Thoracic aorta (tissue), 2 donors: ENCODE measurements at places on chromosomes 4 and X. TPM values are rescaled to one million over a fixed set of nuclear protein-coding genes. Genes with fewer than 3 reads are reported as not detected.
A peak's percentile ranks its signal among the peaks of the same experiment; 100 is the strongest.

- no peaks in the 10 kb centered on the region for H3K27me3 ChIP-seq
- H3K4me3 ChIP-seq: no peak overlapping the region
- no peaks in the 10 kb centered on the region for H3K4me1 ChIP-seq
Measured at GRCh38 chrX:129772796-129773431, 6.8 kb upstream of the SASH3 start.

Gene CDS1
- total RNA-seq: 0.63 TPM

DNA sequence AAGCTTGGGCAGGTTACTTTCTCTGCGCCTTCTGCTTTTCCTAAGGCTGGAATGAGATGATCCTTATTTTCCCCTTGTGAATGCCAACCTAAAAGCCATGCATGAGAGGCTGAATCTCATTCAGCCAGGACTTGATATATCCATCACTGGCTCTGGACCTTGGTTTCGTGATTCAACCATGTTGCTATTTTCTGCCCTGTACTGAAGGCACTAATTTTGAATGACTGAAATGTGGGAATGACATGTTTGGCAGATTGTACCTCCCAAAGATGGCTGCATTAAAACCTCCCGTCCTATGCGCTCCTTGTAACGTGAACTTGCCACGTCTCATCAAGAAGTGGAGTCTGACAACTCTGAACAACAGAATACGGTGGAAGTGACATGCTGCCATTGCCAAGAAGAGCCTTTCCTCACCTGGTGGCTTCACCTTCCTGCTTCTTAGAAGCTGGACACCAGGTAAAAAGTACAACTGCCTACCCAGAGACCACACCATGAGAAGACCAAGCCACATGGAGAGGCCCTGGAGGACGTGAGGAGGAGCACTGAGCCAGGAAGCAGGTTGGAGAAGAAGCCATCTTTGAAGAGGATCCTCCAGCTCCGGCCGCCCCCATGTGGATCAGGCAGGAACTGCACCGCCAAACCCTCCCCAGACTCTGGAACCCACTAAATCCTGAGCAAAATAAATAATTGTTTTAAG, 174.5 kb downstream of the NSUN7 start:
- peak overlapping the region; percentile 87 for H3K27ac ChIP-seq
- DNase-seq: no peak
- peak overlapping the region; percentile 47 for H3K4me3 ChIP-seq
- peaks cover 7% of the 10 kb centered on the region for H3K36me3 ChIP-seq

Gene DTHD1
- total RNA-seq: 1.1 TPM
